ENCODE measurements at places on chromosomes 5 and 9.
A peak's percentile ranks its signal among the peaks of the same experiment; 100 is the strongest.

- no peak for DNase-seq
Measured at GRCh38 chr5:157596487-157596886, 20.9 kb upstream of the ADAM19 start.

DNA sequence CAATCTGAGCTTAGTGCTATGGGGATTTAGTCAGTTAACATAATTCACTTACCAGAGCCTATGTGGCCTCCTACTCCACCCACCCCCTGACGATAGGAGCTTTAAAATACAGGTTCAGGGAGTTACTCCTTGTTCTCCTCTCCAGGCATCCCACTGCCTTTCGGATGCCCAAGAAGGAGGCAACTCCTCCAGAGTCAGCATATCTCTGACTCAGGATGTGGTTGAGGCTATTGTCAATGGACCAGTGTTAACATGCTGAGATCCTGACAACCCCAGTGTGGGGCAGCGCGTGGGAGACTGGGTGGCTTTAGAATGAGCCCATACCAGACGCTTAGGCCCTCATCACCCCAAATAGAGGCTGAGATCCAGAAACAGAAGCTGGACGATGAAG is 27.4 kb downstream of the BICD2 start:
- no peak for DNase-seq

- no peak for DNase-seq
Measured at GRCh38 chr5:110264661-110265060, 461.8 kb downstream of the TMEM232 start.

GRCh38 chr5:135891791-135892190 is 3.9 kb downstream of the IL9 start:
- peak; percentile 80 for DNase-seq

- DNase-seq: no peak
Measured at GRCh38 chr9:134413112-134413715, 87.0 kb downstream of the RXRA start.

- no peak for DNase-seq
Measured at GRCh38 chr5:76669245-76669644, 46.0 kb upstream of the F2RL2 start.

GRCh38 chr9:17402309-17402708 is 176.6 kb upstream of the SH3GL2 start:
- no peak for DNase-seq

GRCh38 chr5:172902497-172903472 is 56.4 kb upstream of the RPL26L1 start:
- peak; percentile 65 for DNase-seq
